ENCODE measurements at places on chromosomes 1 and 21. TPM values are rescaled to one million over a fixed set of nuclear protein-coding genes. Genes with fewer than 3 reads are reported as not detected.

The HSPA6 gene
- 0.13 TPM for total RNA-seq

The TSPEAR gene
- 0.11 TPM for total RNA-seq

The MECR gene
- 40.0 TPM for total RNA-seq

The NUF2 gene
- 15.4 TPM for total RNA-seq

The CYP4A22 gene
- total RNA-seq = not detected

The FAM72B gene
- total RNA-seq = 4.1 TPM

The GJB4 gene
- total RNA-seq = not detected

GRCh38 chr1:54800899-54801759 lies at the start of gene TTC22:
Gene TTC22, minus strand, starts transcription at chr1:54801323. Its CDS starts 160 bp downstream, at chr1:54801163.
- H3K27ac ChIP-seq = no peak within 1 kb of the TSS
- H3K4me3 ChIP-seq = peak within 1 kb of the TSS; percentile 53
- H3K36me3 ChIP-seq = no peaks in the 10 kb centered on the region
- H3K4me1 ChIP-seq = peaks cover 6% of the 10 kb centered on the region

DNA sequence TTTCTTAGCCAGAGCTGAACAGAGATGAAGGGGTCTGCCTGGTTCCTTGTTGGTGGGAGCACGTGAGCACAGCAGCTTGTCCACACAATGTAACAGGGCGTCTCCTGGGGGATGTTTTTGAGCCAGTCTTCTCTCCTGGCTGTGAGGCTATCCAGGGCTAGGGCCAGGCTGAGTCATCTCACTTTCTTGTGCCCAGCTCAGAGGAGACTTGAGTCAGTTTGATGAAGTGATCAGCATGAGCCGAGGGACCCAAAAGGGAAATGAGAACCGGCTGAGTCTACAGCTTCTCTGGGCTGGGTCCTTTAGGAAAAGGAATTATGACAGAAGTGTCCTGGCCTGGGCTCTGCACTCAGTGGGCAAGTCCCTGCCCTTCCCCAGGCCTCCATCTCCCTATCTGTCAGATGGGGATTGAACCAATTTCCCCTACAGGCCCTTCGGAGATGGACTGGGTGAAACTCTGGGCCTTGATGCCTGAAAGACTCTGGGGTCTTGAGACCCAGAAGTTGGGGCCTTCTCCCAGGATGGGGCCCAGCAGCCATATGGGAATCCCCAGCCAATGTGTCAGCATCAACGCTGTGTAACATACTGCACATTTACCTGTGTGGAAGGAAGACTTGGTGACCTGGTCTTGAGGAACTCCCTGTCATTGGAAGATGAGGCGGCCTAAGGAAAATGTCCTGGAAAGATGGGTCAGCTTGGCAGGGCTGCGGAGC lies 36.6 kb downstream of the DMRTB1 start:
- peaks cover 47% of the 10 kb centered on the region for H3K27me3 ChIP-seq
- H3K4me1 ChIP-seq = peaks cover 9% of the 10 kb centered on the region
- H3K27ac ChIP-seq = no peak overlapping the region

DNA sequence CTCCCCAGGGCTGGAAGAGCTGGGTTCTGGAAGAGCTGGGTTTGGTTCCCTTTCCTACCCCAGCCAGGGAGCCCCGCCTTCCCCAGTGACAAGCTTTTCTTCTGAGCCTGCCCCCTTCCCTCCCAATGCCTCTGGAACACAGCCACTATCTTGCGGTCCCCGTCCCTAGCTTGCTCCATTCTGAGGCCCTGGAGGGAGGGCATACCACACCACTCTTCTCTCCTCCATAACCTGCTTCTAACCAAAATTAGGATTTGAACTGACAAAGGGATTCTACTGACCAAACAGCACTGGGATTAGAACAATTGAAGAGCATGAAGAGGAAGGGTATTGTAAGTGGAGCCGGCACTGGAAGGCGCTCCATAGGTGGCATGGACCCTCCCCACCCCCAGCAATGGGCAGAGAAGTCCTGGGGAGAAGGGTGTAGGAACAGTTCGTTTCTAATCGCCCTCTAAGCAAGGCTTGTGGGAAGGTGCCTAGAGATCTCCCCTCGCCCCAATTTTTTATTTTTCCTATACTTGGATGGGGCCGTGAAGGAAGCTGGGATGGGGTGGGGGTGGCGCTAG lies 690 bp downstream of the C1orf216 start:
- no peaks in the 10 kb centered on the region for H3K27me3 ChIP-seq
- peak overlapping the region; percentile 69 for H3K4me3 ChIP-seq
- H3K4me1 ChIP-seq = peaks cover 19% of the 10 kb centered on the region
- no peak for DNase-seq
- peak overlapping the region; percentile 75 for H3K27ac ChIP-seq

DNA sequence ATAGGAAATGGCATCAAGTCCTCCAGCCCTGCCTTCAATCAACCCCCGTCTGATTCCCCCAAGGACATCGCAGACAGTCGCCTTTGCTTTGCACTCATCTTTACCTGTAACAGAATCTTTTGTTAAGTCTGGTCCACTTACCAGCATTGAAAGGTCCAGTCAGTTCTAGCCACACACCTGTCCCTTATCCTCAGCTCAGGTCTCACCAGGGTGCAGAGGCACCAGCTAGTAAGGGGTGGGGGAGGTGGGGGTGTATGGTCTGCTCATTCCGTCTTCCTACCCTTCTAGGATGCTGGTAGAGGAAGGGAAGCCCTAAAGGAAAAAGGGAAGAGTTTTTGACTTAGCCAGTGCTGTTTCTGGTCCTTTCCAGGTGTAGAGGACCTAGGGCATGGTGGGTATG lies 427.7 kb downstream of the MATN1 start:
- H3K4me1 ChIP-seq = peaks cover 5% of the 10 kb centered on the region
- no peaks in the 10 kb centered on the region for H3K36me3 ChIP-seq
- H3K27ac ChIP-seq = no peak overlapping the region
- no peak overlapping the region for H3K4me3 ChIP-seq
- H3K27me3 ChIP-seq = peaks cover 33% of the 10 kb centered on the region

DNA sequence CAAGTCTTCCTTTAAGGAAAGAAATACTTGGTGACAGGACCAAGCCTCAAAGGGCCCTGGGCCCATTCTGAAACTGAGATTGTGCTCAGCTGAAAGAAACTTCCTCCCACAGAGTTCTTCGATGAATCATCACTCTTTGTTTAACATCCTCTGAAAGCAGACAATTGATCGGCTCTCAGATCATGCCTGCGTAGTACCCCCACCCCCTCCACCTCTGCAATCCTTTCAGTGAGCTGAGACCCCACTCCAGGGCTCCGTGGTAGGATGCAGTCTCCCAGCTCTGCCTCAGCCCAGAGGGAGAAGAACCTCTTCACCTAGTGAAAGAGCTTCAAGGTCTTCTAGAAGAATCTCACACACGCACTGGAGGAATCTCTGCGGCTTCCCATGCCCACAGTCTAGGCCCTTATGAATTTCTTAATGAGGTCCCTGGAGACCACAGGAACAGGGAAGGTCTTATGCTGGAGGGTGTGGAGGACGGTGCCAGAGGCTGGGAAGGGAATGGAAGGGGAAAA lies 104.9 kb upstream of the SOD1 start:
- H3K4me3 ChIP-seq = no peak overlapping the region
- peaks cover 52% of the 10 kb centered on the region for H3K4me1 ChIP-seq
- peaks cover 6% of the 10 kb centered on the region for H3K36me3 ChIP-seq
- peak overlapping the region; percentile 89 for H3K27ac ChIP-seq

GRCh38 chr1:169108863-169109560 lies 2.5 kb downstream of the ATP1B1 start:
- peak overlapping the region; percentile 84 for H3K4me3 ChIP-seq
- H3K27me3 ChIP-seq = no peaks in the 10 kb centered on the region
- no peak for DNase-seq
- H3K36me3 ChIP-seq = peaks cover 9% of the 10 kb centered on the region
- peaks cover 66% of the 10 kb centered on the region for H3K4me1 ChIP-seq

DNA sequence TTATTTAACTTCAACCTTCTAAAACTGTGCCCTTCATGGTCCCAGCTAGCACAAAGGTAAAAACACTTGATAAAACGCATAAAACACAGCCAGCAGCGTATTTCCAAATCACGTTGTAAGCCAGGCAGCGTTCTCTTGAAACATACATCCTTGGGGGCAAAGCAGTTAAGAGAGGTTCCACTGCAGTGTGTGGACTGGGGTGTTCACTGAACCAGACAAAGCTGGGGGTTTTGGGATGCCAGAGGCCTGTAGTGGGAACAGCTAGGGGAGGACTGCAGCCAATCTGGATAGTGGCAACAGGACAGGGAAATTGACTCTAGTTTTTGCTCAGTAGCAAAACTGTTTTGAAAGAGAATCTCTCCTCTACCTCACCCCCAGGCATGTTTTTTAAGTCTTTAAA lies 21.5 kb upstream of the ATP5PO start:
- DNase-seq = no peak
- H3K27ac ChIP-seq = no peak overlapping the region
- no peak overlapping the region for H3K4me3 ChIP-seq
- no peaks in the 10 kb centered on the region for H3K27me3 ChIP-seq
- peaks cover 7% of the 10 kb centered on the region for H3K36me3 ChIP-seq
- H3K4me1 ChIP-seq = peaks cover 27% of the 10 kb centered on the region

DNA sequence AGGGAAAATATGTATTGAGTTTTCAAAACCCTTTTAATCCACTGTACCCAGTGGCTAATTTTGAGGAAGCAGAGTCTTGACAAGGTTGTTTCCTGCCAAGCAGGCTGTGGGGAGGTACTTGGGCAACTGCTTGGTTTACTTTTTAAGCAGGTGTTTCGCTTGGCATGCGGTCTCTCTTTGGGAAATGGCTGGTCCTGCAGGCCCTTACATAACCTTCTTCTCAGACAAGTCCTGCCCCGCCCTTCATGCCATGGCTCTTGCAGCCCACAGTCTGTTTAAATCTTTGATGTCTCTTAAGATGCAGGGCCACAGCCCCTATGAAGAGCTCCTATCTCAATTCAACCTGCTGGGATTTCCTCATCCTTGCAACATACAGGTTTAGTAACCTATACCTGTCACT lies 36.0 kb upstream of the ABCD3 start:
- no peak overlapping the region for H3K4me3 ChIP-seq
- peaks cover 8% of the 10 kb centered on the region for H3K4me1 ChIP-seq
- no peak for DNase-seq
- no peaks in the 10 kb centered on the region for H3K27me3 ChIP-seq

- no peak overlapping the region for H3K27ac ChIP-seq
- H3K27me3 ChIP-seq = peaks cover 48% of the 10 kb centered on the region
- no peak overlapping the region for H3K4me3 ChIP-seq
- no peaks in the 10 kb centered on the region for H3K4me1 ChIP-seq
- H3K36me3 ChIP-seq = no peaks in the 10 kb centered on the region
Measured at GRCh38 chr1:213783893-213784292, 203.9 kb upstream of the PROX1 start.

DNA sequence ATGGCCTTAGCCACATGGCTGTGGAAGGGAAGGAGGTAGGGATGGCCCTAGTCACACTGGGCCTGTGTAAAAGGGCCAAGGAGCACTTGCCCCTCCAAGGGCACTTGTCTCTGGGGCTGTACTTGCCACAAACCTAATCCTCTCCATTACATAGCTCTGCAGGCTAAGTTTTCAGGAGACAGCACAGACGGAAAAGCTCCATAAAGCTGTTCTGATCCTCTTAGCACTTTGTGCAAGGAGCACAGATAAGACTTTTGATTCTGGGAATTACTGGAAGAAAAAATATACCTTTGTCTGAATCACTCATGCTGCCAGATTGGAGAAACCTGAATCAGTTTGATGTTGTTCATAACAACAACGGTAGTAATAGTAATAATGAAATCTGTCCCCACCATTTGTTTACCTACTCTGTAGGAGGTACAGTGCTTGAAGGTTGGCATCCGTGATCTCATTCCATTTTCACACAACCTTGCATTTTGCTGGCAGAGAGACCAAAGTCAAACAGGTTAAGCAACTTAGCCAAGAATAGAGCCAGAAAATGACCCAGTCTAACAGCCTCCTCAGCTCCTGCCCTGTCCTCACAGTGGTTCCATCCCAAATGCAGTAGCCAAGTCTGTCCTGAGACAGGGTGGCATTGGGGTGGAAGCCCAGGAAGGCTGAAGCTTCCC lies 207.1 kb downstream of the ROR1 start:
- H3K27ac ChIP-seq = peak overlapping the region; percentile 21
- no peak overlapping the region for H3K4me3 ChIP-seq
- no peaks in the 10 kb centered on the region for H3K27me3 ChIP-seq

- peaks cover 60% of the 10 kb centered on the region for H3K4me1 ChIP-seq
- no peak for DNase-seq
- H3K4me3 ChIP-seq = no peak overlapping the region
- H3K36me3 ChIP-seq = peaks cover 10% of the 10 kb centered on the region
Measured at GRCh38 chr1:42981871-42982270, 23.2 kb upstream of the SLC2A1 start.

GRCh38 chr1:32309960-32310359 lies 18.1 kb downstream of the HDAC1 start:
- no peak overlapping the region for H3K4me3 ChIP-seq
- H3K4me1 ChIP-seq = no peaks in the 10 kb centered on the region
- H3K36me3 ChIP-seq = peaks cover 21% of the 10 kb centered on the region
- no peak for DNase-seq
- H3K27ac ChIP-seq = no peak overlapping the region
- H3K27me3 ChIP-seq = no peaks in the 10 kb centered on the region

- peaks cover 31% of the 10 kb centered on the region for H3K4me1 ChIP-seq
- no peaks in the 10 kb centered on the region for H3K36me3 ChIP-seq
- DNase-seq = peak; percentile 60
- H3K27ac ChIP-seq = peak within 1 kb of the TSS; percentile 90
Measured at GRCh38 chr1:38005195-38006007, at the start of gene FHL3. Gene FHL3, minus strand, starts transcription at chr1:38005514. Its CDS starts 6,102 bp downstream, at chr1:37999412.

DNA sequence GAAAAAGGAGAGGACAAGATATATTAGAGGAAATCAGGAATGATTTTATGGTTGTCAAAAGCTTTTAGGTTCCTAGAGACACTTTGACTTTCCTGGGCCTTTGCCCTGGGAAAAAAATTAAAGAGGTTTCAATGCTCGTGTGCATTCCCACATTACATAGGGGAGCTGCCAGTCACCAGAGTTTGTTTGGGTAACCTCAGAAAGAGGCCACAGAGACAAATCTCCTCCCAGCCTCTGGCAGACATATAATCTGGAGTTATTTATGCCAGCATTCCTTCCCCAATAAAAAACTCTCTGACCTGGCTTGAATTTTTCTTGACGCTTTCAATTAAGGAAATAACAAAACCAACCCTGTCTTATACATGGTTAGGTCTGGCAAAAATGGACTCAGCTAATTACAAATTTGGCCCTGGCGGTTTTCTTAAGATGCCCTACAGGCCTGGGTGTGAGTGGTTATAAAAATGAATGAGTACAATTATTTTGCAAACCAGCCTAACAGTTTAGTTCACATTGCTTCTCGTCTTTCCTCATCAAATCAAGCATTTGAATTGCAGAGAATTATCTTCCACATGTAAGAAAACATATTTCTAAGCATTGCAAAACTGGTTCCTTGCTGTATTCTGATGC lies 63.7 kb downstream of the WLS start:
- peaks cover 49% of the 10 kb centered on the region for H3K4me1 ChIP-seq
- no peaks in the 10 kb centered on the region for H3K27me3 ChIP-seq
- H3K36me3 ChIP-seq = peaks cover 20% of the 10 kb centered on the region
- peak overlapping the region; percentile 49 for H3K27ac ChIP-seq

- no peak for DNase-seq
- no peaks in the 10 kb centered on the region for H3K36me3 ChIP-seq
- no peak overlapping the region for H3K27ac ChIP-seq
- no peak overlapping the region for H3K4me3 ChIP-seq
- H3K4me1 ChIP-seq = peaks cover 4% of the 10 kb centered on the region
- H3K27me3 ChIP-seq = peaks cover 3% of the 10 kb centered on the region
Measured at GRCh38 chr1:88581703-88582102, 102.4 kb upstream of the PKN2 start.

GRCh38 chr1:93673163-93673829 lies 8.3 kb downstream of the BCAR3 start:
- no peak for DNase-seq
- H3K27me3 ChIP-seq = peaks cover 11% of the 10 kb centered on the region
- peaks cover 54% of the 10 kb centered on the region for H3K4me1 ChIP-seq
- H3K4me3 ChIP-seq = no peak overlapping the region
